ENCODE measurements at places on chromosomes 2 and 18. TPM values are rescaled to one million over a fixed set of nuclear protein-coding genes. Genes with fewer than 3 reads are reported as not detected.

The RAB27B gene
- total RNA-seq: 0.52 TPM

The MTA3 gene
- 27.7 TPM for total RNA-seq

The SPC25 gene
- total RNA-seq: 1.1 TPM

The MEX3C gene
- total RNA-seq: 24.9 TPM

The TSPYL6 gene
- not detected for total RNA-seq

The FABP1 gene
- total RNA-seq: 0.09 TPM

The G6PC2 gene
- not detected for total RNA-seq

The ASB18 gene
- not detected for total RNA-seq

The MRPS5 gene
- total RNA-seq: 48.1 TPM

The SLC4A5 gene
- 0.16 TPM for total RNA-seq

The COL4A4 gene
- 0.16 TPM for total RNA-seq

The CTDP1 gene
- total RNA-seq: 23.4 TPM

The LHCGR gene
- total RNA-seq: not detected

The CDH2 gene
- 10.5 TPM for total RNA-seq

The GALNT5 gene
- total RNA-seq: 30.1 TPM

The RFX8 gene
- 10.4 TPM for total RNA-seq

The ATP6V1B1 gene
- total RNA-seq: 0.79 TPM

The PSMD1 gene
- total RNA-seq: 141 TPM

The SCYGR7 gene
- not detected for total RNA-seq

The DAW1 gene
- total RNA-seq: 0.16 TPM

The HOXD13 gene
- not detected for total RNA-seq
